Psoas muscle (tissue), 8 donors: ENCODE measurements at places on chromosomes 4 and X. TPM values are rescaled to one million over a fixed set of nuclear protein-coding genes. Genes with fewer than 3 reads are reported as not detected.

DNA sequence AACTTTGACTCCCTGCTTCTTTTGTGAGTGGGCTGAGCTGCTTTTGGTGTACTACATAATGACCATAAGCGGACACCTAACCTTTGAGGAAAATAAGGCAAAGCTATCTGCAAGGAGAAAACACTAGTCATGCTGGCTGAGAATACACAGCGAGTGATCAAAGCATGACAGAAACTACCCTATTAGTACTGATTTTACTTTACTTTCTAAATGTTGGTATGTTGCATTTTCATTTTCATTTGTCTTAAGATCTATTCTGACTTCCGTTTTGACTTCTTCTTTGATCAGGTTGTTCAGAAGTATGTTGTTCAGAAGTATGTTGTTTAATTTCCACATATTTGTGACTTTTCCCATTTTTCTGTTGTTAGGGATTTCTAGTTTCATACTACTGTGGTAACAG lies 361.1 kb downstream of the TRAM1L1 start:
- no peak for DNase-seq

The AVPR2 gene
- total RNA-seq = 1.3 TPM

DNA sequence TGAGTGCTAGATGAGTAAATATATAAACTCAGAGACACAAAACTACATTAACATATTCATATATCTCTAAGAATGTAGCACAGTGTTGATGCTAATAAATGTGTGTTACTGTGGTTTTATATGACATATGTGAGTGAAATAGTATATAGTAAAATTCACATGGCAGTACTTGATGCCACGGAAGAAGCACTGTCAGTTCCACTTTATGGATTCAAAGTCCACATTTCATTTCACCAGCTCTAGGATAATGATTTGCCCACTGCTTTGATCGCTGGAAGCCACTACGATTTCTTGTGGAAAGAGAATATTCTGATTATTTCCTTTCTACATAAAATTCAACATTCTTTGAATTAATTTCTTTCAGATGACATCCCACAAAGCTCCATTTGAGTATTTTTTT lies 181.2 kb downstream of the GBA3 start:
- no peak for DNase-seq

The PASD1 gene
- total RNA-seq = not detected

The PLS3 gene
- total RNA-seq = 14.4 TPM

The STS gene
- total RNA-seq = 13.8 TPM

DNA sequence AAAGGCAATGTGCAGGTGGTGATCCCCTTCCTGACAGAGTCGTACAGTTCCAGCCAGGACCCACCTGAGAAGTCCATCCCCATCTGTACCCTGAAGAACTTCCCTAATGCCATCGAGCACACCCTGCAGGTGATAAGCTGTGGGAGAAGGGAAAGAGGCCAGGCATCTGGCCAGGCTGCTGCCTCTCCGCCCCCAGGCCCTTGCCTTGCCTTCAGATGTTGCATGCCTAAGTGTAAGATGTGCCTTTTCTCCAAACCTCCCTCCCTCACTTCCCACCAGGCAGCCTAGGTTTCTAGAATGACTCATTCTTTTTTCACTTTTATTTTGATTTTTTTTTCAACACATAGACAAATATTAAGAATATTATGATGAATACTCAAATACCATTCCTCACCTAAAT lies 12.2 kb upstream of the CDK16 start:
- DNase-seq = no peak

The GSX2 gene
- not detected for total RNA-seq

- DNase-seq = no peak
Measured at GRCh38 chr4:162681212-162681611, 485.5 kb downstream of the NAF1 start.

DNA sequence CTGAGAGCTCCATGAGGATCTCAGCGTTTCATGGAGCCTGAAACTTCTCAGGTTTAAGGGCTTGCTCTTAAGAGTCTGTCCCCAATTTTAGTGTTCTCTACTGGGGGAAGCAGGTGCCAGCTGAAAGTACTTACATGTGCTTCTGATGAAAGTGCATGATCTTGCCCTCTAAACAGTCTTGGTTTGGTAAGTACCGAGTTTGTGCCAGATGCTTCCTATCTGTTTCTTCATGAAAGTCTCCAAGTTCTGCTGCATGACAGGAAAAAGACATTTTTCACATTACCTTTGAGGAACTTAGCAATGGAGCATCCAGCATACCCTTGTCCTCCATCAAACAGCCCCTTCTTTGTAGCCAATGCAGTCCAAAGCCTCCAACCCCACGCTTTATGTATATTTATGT lies 42.0 kb downstream of the FRMD7 start:
- no peak for DNase-seq

The LRAT gene
- total RNA-seq = not detected
